Stimulated activated CD4-positive, alpha-beta T cell treated with anti-CD3 and anti-CD28 coated beads, Interleukin-4, amount 100 ng/mL, for 1 hour (primary cell): ENCODE measurements at places on chromosomes 4 and X.

DNA sequence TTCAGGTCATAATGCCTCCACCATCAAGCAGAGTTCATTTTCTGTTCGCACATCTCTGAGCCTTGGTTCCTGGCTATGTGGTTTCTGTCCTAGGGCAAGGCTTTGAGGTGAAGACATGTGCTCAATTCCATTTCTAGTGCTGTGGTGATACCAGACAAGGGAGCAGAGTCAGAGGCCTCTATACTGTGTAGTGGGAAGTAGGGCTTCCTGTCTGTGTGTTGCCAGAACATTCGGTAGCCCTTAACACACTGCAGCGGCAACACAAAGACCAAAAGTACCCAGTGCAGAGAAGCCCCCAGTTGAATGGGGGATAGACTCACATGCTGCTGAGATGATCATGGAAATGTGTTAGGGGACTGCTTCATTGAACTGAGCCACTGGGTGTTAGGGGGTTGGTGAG lies 56.4 kb downstream of the STARD8 start:
- DNase-seq: no peak

- no peak for DNase-seq
These were observed 12.8 kb downstream of the SCD5 start for GRCh38 chr4:82785611-82786400.

GRCh38 chr4:87339440-87339839 lies 16.8 kb upstream of the HSD17B13 start:
- DNase-seq: no peak

GRCh38 chr4:80831383-80832361 lies 198.8 kb upstream of the BMP3 start:
- DNase-seq: no peak

DNA sequence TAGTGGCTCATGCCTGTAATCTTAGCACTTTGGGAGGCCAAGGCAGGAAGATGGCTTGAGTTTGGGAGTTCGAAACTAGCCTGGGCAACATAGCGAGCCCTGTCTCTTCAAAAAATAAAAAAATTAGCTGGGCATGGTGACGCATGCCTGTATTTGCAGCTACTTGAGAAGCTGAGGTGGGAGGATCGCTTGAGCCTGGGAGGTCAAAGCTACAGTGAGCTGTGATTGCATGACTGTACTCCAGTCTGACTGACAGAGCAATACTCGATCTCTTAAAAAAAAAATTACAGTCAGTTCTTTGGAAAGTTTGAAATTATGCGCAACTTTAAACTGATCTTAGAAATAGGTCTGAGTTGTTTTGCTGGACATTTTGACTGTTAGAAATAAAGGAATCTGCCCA lies 55.8 kb downstream of the DOCK11 start:
- DNase-seq: no peak

DNA sequence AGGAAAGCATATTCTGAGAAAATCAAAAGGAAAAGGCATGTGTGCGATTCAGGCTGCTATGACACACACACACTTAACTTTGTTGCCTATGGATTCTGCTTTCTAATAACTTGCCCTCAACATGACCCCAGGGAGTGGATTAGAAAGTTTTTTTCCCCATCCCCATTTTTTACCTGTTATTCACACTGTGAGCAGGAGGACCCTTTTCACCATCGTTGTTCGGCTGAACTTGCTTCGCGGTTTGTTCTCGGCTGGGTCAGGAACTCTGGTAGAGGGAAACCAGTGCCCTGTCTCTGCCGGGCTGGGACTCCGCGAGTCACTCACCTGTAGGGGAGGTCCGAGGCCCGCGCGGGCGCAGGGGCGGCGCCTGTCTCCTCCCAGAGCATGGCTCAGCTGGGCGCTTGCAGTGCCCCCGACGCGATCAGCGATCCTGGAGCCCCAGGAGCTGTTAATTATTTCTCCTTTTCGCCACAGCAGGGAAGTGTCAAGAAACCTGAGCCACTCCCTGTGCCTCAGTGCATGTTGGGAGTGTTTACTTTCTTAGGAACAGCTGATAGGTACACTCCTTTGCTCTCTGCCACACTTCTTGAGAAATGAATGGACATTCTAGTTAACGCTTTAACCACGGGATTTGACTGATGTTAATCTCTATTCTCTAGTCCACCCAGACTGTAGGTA lies at the start of gene RASSF6:
RASSF6 (minus strand) TSS at position 322 of the 678 bp plus-strand sequence. CDS start 8,641 bp downstream, outside the sequence.
- DNase-seq: no peak

- DNase-seq: no peak
These were observed 5.8 kb downstream of the CCKAR start for GRCh38 chr4:26484516-26484915.

DNA sequence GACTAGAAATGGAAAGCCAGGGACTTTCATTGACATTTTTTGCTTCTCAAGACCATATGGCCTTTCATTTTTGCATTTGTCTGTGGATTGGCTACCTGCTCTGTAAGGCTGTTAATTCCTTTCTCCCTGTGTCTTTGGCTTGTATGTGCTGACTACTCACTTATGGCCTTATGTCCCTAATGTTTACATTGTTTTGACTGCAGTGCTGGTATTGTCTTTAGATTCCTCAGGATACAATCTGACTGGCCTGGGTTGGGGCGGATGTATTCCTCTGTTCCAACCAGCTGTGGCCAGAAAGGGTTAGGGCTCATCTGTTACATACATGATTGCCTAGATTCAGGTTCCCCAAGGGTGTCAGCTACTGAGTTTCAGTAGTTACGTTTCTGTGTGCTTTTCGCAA lies 108.1 kb downstream of the RAPGEF2 start:
- no peak for DNase-seq
